ENCODE measurements at places on chromosomes 6 and 20.

- DNase-seq: no peak
Observed at GRCh38 chr20:38497246-38497935, 24.7 kb downstream of the RALGAPB start.

DNA sequence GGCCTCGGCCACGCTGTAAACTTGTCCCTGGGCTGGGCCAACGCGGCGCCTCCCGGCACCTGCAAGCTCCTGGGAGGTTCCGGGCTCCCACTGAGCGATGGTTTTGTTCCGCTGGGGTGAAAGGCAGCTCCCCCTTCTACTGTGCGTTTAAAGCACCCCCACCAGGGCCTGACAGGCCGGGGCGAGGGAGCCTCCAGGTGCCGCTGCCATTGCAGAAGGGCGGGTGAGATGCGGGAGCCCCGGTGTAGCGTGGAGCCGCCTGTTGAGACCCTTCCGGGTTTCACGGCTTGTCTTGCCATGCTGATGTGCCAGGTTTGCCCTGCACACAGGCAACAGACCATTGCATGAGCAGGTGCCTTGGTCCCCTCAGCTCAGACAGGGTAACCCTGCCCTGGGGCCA, 2.9 kb downstream of the COL20A1 start:
- no peak for DNase-seq

GRCh38 chr6:91438570-91438969, 851.7 kb upstream of the MAP3K7 start:
- no peak for DNase-seq

- no peak for DNase-seq
Observed at GRCh38 chr6:73074175-73074574, 151.1 kb downstream of the KHDC1L start.

- DNase-seq: no peak
Observed at GRCh38 chr6:113562248-113562647, 294.9 kb upstream of the MARCKS start.

DNA sequence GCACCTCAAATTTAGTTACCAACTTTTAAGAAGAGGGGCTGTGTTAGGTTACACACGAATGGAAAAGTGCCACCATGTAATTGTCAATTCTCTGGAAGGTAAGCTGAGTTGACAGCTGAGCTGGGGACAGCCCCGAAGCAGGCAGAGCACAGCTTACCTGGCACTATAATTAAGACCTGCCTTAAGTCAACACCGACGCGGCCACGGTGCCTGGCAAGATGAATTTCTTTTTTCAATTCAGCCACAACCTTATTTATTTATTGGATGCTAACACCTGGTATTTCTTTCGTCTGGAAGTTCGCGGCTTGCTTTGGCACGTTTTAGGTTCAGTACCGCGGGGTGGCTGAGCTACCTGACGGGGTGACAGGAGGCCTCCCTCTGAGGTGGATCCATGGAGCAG, 40.6 kb upstream of the NFATC2 start:
- DNase-seq: no peak

DNA sequence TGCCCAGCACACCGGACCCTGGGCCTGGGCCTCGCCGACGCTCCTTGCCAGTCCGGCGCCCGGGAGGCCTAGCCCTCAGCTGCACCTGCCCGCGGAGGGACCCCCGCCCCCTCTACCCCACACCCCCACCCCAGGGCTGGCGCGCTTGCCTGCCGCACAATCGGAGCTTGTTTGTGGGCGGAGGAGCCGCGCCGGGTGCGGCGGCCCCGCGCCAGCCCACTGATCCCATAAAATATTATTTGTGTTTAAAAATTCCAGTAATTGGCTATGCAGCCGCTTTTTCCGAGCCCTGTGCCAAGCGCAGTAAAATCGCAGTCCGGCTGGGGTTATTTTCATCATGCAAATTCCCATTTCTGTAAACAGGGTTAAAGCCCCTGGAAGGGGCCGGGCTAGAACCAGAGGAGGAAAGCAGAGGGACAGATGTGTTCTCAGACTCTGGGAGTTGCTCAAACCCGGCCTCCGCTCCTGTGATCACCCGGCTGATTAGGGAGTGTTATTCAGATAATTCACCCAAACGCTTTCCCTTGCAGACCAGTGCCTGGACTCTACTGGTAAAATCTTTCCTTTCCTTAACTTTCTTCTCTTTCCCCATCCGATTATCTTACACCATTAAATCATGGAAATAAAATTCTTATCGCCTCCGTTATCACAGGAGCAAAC, 93.1 kb downstream of the NCR2 start:
- DNase-seq: no peak

- DNase-seq: no peak
Observed at GRCh38 chr20:23234311-23235078, 116.1 kb upstream of the NXT1 start.

GRCh38 chr6:159955945-159956361, 12.9 kb upstream of the IGF2R start:
- no peak for DNase-seq

DNA sequence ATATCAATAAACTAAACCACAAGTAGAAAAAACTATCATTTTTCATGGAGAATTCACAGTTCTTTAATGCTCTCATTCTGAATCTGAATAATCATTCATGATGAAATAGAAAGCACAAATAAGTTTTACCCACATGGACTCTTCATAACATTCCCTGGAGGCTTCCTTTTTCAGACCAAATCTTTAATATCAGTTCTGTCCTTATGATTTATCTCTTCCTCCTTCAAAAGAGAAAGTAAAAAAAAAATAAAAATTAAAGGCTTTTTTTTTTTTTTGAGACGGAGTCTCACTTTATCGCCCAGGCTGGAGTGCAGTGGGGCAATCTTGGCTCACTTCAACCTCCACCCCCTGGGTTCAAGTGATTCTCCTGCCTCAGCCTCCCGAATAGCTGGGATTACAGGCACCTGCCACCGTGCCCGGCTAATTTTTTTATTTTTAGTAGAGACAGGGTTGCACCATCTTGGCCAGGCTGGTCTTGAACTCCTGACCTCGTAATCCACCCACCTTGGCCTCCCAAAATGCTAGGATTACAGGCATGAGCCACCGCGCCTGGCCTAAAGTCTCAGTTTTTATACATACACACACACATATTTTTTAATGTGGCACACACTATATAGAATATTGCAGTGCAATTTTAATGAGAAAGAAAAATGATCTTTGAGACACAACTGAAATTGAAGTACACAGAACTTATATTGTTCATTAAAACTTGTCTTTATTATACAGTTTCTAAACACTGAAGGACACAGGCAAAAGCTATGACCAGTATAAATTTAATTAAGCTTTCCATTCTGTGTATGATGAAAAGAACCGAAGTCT, 31.9 kb upstream of the ZNF217 start:
- no peak for DNase-seq

DNA sequence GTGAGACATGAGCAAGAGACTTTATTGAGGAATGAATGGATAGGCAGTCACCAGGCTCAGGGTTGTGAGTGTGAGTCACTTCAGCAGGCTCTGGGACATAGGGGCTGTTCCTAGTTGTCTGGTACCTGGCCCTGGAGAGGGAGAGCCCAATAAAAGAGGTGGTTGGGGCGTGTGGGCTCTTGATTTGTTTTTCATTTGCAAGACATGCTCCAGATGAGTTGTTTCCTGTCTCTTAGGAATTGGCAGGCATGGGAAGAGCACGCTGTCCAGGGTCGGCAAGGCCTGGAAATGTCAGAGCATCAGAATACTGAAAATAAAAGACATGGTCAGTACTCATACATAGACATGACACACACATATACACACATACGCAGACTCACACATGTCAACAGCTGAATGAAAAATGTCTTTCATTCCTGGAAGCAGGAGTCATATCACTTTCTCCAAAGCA, 166.3 kb upstream of the SULF2 start:
- DNase-seq: no peak

DNA sequence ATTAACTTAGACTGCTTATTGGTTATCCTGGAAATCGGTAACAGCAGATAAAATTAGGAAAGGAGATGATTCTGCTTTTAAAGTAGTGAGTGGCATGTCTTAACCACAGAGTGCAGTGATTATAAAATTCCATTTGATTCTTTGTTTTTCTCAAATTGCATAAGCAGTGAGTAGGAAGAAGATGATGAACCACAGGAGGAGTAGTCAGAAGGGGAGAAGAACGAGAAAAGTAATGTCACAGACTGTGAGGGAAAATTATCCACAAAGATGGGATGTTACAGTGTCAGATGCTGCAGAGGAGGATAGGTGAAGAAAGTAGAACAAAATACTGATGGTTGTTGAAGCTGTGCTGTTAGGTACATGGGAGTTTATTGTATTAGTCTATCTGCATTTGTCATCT, 63.0 kb downstream of the ITCH start:
- no peak for DNase-seq

DNA sequence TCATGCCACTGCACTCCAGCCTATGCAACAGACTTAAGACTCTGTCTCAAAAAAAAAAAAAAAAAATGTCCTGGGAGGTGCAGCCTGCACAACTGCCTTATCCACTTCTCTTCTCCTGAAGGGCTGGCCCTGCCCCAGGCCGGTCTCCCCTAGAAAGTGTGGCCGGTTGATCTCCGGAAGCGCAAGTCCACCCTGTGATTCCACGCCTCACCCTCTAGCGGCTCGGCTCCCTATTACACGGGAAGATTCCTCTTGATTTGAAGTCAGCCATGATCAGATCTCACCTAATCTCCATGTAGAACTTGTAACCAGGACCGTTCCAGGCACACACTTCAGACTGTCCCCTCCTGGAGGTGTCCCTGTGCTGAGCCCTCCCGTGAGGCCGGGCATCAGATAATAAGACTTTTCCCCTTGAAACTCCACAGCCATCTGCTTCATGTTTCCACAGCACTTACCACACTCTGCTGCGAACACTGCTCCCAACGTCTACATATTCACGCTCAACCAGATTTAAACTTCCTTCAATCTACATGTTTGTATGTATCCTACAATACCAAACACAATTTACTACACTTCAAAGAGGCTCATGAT, 49.3 kb upstream of the RPS6KA2 start:
- DNase-seq: no peak

DNA sequence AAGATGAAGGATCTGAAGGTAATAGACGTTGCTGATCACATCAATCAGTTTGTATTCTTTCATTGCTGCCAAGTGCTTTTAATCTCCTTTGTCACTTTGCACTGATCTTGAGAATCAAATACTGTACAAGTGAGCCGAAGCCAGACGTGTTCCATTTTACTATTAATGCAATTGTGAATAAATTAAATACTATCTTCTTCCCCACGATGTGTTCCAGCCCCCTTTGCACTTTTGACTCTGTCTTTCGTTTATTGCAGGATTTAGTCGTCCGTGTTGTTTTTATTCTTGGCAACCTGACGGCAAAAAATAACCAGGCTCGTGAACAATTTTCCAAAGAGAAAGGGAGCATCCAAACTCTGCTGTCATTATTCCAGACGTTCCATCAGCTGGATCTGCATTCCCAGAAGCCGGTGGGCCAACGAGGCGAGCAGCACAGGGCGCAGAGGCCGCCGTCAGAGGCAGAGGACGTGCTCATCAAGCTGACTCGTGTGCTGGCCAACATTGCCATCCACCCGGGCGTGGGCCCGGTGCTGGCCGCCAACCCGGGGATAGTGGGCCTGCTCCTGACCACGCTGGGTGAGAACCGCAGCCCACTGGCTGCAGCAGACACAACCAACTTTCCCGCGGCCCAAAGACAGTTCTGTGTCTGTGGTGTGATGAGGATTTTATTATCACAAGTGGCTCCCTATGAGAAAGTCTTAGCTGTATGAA, 104.7 kb downstream of the ARMC2 start:
- no peak for DNase-seq
